ENCODE measurements at places on chromosomes 3 and 15.

DNA sequence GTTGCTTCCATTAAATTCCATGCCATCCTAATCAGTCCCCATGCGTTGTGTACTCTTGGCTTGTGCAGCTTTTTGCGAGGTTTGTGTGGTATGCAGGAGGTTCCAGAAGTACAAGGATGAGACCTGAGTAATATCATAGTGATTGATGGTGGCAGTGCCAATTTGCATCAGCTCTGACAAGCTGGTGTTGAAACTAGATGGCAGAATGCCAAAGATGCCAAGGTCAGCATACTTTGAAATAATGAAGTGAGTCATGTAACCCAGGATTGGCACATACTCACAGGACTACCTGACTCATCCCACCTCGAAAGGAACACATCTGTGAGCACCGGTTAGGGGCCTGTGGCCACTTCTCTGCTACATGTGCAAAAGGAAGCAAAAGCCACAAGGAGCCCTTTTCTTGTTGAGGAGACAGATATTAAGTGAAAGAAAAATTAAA, 14.3 kb downstream of the KAT2B start:
- peak; percentile 99 for DNase-seq

DNA sequence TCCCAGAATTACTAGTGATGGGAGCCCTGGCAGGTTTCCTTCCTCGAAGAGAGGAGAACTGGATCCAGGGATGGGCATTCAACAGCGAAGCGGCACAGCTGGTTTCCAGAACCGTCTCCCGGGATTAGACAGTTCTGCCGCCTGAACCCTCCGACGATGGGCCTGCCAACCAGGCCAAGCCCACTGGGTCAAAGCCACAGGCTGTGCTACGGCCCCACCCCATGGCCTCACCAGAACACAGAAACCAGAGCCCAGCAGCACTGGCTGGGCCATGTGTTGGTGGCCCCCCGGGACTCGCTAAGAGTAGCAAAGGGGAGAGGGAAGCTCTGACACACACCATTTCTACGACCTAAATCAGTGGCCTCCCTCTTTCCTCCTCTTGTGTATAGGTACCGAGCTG, 2.2 kb downstream of the C15orf62 start:
- DNase-seq, result no peak

- no peak for DNase-seq
These were observed 15.3 kb downstream of the ABTB1 start for GRCh38 chr3:127688022-127688415.

DNA sequence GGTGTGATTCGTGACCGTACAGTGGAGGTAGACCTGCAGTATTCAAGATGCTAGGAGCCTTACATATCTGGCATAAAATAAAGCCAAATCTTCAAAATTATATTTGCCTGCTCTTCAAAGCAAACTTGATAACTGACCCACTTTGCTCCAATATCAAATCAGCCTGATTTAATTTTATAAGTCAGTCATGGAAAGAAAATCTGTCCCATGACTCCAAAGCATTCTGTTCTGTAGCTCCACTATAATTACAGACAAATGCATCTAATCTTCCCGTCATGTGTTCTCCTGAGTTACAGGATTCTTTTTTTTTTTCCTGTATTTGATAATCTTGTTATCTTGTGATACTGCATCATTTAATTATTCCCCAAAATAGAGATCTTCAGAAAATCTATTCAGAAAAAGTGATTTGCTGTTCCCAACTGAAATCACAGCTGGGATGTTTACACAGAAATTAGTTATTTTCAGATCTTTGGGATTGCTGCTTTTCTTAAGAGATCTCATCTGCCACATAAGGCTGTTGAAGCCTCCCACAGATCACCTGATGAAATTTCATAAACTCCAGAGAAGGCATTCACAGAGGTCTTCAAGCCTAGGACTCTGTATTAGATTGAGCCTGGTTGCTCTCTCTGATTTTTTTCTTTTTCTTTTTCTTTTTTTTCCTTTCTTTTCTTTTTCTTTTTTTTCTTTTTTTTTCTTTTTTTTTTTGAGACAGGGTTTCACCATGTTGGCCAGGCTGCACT, 27.2 kb downstream of the TIMP4 start:
- no peak for DNase-seq

DNA sequence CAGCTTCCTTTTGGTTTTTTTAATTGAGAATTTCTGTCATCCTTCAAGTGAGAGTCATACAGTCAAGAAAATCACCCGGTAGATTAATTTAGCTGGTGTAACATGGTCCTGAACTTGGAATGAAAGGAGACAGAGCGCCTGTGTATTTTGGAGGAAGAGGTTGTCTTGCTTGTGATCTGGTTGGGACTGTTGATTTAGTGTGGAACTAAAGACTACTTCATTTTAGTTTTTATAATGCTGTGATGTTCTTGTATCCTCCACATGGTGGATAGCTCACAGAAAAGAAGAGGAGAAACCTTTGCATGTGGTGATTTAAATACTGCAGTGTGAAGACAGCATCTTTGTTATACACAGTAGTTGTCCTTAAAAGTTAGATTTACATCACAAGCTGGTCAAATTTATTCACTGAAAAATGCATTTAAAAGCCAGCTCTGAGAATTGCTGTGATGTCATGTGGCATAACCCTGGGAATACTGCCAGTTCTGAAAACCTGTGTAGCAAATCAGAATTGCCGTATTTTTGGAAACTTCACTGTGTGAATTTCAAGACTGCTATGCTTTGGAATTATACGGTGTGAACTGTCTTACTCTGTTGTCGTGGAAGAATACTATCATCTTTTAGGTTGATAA, 268.5 kb downstream of the PTPRG start:
- no peak for DNase-seq

- no peak for DNase-seq
These were observed 65.0 kb downstream of the EXOG start for GRCh38 chr3:38560996-38561717.

DNA sequence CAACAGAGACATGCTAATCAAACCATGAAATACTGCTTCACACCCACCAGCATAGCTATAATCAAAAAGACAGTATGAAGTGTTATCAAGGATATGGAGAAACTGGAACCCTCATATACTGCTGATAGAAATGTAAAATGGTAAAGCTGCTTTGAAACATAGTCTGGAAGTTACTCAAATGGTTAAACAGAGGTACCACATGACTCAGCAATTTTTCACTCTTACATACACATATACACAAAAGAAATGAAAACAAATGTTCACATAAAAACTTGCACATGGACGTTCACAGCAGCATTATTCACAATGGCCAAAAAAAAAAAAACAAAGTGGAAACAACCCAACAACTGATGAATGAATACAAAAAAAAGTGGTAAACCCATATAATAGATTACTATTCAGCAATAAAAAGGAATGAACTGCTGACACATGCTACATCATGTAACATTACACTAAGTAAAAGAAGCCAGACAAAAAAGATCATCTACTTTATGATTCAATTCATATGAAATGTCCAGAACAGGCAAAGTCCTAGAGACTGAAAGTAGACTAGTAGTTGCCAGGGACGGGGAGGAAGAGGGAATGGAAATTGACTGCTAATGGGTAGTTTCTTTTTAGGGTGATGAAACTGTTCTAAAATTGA, 23.2 kb downstream of the ZNF148 start:
- DNase-seq, result no peak

DNA sequence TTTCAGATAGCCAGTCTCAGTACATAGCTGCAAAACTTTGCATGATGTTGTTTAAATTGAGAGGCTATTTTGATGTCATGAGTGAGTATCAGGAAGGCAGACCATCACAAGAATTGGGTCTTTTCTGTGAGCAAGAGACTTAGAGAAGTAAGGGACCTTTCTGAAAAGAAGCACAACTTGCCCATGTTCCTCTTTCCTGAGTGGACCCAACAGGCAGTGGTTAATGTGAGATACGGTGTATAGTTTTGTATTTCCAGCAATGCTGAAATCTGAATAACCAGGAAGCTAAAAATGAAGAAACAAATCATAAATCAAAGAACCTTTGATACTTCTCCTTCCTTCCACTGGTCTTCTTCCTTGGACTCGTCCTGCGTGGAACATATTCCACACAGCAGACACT, 25.1 kb downstream of the MCTP2 start:
- no peak for DNase-seq

GRCh38 chr15:61088675-61089074, 140.4 kb downstream of the RORA start:
- DNase-seq, result no peak

GRCh38 chr15:75989045-75989444, 23.2 kb downstream of the NRG4 start:
- no peak for DNase-seq

DNA sequence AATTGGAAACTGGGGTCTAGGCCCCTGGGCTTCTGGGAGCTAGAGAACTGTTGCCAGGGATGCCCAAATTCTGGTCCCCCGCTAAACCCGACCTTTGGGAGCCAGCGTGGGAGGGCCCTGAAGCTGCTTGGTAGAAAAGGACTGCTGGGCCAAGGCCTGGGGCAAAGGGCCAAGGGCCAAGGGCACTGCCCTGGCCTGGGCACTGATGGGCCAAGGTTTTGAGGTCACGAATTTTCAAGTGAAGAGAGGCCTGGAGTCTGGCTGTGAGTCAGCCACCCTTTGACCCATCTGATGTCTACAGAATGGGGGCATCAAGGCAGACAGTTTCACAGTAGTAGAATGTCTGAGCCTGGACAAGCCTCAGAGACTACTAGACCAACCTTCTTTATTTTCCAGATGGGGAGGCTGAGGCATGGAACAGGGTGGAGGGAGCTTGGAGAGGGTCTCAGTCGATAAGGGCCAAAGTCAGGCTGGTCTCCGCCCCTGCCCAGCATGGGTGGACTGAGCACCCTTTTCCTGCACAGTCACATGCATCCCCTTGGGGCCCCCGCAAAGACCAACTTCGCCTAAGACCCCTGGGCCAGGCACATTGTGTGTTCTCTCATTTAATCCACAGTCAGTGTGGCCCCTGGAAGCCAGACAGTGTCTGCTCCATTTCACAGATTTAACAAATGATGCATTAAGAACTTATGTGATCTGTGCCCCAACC, 66.3 kb downstream of the ATP2B2 start:
- DNase-seq, result no peak

DNA sequence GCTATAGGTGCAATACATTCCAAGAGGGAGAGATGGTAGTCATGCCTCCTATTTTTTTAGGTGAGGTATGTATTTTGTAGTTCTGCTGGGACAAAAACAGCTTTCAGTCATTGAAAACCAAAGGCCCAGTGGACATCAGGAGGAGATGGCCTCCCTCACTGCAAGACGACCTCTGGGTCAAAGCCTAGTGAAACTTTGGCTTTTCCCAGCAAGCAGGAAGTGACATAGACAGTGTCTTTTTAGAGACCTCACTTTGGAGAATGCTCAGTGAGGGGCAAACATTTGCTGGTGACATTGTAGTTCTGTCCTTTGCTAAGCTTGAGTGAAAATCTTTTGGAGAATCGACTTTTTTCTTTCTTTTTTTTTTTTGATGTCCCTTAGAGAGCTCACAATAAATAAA, 27.3 kb downstream of the LIPC start:
- no peak for DNase-seq

DNA sequence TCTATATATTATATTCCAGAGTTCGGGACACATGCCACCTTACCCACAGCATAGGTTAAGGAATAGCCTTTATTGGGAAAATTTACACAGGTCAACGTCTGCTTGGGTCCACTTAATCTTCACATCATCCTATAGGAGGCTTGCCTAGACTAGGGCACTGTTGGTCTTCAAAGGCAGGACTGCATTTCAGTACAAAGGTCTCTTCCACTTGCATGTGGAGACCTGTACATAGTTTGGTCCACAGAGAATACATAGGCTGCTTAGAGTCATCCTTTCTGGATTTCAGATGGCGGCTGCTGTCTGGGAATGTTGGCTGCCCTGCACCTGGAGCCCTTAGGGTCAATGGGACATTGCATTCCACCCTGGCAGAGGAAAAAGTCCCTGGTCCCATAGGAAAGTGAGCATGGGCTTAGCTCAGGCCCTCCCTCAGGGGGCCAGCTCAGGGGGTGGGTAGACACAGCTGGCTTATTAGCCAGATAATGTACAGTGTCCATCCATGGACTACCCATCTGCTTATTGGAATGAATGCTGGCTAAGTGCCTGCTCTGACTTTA, 75.3 kb upstream of the TGFBR2 start:
- no peak for DNase-seq

- DNase-seq, result no peak
These were observed 119.8 kb upstream of the SLCO3A1 start for GRCh38 chr15:91733661-91734060.

GRCh38 chr3:155334215-155334913, 40.9 kb upstream of the STRIT1 start:
- no peak for DNase-seq

DNA sequence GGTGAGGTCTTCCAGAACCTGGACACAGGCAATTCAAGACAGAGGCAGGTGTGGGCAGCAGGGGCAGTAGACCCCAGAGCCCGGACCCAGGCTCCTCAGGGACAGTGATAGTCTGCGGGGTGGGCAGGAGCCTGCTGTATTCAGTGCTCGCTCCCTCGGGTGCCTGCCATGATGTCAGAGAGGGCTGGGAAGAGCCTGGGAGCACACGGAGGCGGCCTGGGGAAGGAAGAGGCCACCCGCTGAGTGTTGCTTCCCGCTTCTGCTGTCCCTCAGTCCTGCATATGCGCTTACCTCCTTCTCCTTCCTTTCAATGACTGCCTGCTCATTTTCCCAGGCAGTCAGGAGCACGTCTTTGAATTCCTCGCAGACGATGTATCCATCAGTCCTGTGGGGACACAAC, 22.8 kb downstream of the TMEM43 start:
- no peak for DNase-seq

DNA sequence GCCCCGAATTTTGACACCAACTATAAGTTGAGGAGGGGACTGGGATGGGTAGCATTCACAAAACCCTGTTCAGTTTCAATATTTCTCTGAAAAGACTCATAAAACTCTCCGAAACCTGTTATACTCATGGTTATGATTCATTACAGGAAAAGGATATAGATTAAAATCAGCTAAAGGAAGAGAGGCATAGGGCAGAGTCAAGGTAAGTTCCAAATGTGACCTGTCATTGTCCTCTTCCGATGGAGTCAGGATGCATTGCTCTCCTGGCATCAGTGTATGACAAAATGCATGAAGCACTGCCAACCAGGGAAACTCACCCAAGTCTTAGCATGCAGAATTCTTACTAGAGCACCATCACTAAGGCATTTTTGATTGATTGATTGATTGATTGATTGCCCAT, 525.0 kb upstream of the NAALADL2 start:
- DNase-seq, result no peak

DNA sequence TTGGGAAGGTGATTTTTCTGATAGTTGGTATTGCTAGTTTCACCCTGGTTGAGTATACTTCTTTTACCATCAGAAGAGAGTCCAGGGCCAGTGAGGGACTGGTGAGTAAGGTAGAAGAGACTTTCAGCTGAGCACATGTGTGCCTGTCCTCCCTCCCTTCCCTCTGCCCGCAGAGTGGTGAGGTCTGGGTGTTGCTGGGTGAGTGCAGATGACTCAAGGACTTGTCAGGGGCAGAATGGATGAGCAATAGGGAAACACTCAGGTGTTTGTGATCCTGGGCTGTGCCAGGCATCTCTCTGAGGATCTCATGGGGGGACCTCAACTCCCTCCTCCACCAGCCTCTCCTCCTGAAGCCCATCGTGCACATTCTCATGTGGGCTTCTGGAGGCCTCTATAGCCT, 76.0 kb upstream of the GSK3B start:
- peak; percentile 91 for DNase-seq
